ENCODE measurements at places on chromosomes 11 and 22.

- DNase-seq = no peak
Observed at GRCh38 chr22:25100948-25101347, 98.7 kb upstream of the CRYBB3 start.

- DNase-seq = no peak
Observed at GRCh38 chr11:106986261-106986660, 32.0 kb downstream of the GUCY1A2 start.

DNA sequence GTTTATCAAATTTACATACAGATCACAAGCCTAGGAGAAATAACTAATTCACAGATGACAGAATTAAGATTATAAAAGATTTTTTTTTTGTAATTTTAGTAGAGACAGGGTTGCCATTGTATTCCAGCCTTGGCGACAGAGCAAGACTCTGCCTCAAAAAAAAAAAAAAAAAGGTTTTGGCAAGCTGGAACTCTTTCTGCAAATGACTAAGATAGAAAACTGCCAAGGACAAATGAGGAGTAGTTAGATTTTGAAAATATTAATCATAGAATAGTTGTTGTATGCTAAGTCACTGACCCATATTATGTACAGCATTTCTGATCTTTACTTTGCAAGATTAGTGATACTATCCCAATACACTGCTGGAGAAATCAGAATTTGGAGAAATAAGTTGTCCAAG, 99.2 kb downstream of the C11orf65 start:
- no peak for DNase-seq

GRCh38 chr11:65833297-65834030, at the start of gene SNX32:
Gene SNX32 (plus strand): TSS chr11:65833963. CDS start chr11:65834066, 103 bp downstream.
- DNase-seq = peak; percentile 97

DNA sequence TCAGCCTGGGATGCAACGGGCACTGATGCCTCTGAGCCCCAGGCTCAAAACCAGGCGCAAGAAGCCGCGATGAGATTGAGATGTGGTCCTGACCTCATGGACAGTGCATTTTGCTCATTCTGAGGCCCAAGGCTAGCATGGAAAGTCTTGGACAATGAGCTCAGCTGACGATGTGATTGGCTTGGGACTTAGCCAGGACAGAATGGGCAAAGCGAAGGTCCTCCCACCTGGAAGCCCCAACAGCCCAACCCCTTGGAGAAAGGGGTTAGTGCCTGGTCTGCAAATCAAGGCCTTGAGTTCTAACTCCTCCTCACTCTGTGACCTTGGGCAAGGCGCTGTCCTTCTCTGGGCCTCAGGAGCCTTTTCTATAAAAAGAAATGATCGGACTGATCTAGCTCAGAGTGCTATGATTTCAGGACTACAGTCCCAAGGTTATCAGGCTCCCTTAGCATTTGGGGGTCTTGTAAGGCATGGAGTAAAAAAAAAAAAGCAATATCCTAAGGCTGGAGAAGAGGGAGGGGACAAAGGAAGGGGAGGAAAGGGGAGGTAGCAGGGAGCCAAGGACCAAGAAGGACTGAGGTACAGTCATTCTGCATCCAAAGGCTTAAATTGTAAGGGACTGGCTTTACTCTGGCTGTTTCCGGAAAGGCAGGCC, 2.7 kb downstream of the SLC43A3 start:
- no peak for DNase-seq

DNA sequence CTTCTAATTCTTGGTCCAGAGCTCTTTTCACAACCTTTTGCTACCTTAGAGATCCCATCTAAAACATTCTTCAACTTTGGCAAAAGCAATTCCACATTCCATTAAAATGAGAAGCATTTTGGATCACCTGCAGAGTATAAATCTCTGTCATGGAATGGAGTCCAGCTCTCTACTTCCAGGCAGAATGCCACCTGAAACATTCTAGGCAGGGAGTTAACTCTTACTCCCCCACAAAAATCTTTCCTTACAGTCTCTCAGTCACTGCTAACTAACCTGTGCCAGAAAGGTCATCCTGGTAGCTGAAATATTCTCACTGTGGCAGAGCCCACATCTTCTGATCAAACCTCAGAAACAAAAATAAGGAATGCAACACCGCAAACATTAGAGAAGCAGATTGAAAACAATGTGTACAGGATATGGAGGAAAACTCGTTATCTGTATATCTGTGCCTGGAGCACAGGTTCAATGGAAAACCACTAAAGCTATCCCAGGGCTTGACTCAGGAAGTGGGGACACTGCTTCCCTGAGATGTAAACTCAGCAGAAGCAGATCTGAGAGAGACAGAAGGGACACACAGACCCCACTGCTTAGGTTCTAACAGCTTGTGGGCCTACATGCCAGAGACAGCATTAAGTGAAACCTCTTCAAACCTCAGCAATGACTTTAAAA, 78.9 kb downstream of the KCNC1 start:
- DNase-seq = no peak

GRCh38 chr11:34601085-34601444, 19.8 kb upstream of the EHF start:
- DNase-seq = no peak

DNA sequence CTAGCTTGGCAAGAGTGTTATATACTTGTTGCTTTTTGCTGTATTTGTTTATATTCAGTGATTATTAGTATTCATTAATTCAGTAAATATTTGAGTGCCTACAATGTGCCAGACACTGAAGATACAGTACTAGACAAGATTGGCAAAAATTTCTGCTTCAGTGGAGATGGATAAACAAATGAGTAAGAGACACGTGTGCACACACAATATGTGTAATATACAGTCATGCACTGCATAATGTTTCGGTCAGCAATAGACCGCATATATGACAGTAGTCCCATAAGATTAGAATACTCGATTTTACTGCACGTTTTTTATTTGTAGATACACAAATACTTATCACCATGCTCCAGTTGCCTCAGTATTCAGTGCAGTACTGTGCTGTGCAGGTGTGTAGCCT, 104.9 kb upstream of the GAL start:
- DNase-seq = no peak

GRCh38 chr11:111352231-111352746, 26.8 kb downstream of the POU2AF1 start:
- no peak for DNase-seq

- DNase-seq = no peak
Observed at GRCh38 chr11:120702656-120703055, 191.1 kb downstream of the GRIK4 start.

GRCh38 chr11:16784097-16784496, 45.6 kb downstream of the C11orf58 start:
- no peak for DNase-seq

DNA sequence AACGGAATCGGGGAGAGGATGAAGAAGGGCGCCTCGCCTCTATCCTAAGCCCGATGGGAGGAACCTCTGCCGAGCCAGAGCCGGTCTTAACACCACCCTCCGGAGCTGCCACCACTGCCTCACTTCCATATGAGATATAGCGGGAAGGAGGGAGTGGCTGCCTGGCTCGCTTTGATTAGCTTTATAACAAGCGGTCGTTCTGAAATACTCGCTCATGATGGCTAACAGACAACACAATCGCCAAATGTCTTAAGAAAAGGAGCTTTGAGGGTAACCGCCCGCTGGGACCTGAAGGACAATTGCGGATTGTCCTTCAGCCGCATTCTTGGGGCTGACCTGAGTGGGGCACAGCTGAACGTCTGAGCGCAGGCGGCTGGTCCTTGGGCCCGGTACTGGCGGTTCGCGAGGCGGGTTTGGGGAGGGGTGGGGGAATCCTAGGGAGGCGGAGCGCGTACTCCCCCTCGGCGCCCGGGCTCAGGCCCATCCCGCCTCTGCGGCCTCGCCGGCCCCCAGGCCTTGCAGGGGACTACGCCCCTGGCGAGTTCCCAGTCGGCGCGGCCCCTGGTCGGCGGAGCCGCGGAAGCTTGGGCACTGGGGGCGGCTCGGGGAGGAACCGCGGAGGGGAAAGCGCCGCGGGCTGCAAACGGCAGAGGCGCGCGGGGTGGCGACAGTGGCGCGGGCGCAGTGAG, at the start of gene PLAAT5:
Gene PLAAT5 (minus strand): TSS at position 617 of the 689 bp plus-strand sequence. CDS start 133 bp downstream, at position 484.
- peak; percentile 56 for DNase-seq

DNA sequence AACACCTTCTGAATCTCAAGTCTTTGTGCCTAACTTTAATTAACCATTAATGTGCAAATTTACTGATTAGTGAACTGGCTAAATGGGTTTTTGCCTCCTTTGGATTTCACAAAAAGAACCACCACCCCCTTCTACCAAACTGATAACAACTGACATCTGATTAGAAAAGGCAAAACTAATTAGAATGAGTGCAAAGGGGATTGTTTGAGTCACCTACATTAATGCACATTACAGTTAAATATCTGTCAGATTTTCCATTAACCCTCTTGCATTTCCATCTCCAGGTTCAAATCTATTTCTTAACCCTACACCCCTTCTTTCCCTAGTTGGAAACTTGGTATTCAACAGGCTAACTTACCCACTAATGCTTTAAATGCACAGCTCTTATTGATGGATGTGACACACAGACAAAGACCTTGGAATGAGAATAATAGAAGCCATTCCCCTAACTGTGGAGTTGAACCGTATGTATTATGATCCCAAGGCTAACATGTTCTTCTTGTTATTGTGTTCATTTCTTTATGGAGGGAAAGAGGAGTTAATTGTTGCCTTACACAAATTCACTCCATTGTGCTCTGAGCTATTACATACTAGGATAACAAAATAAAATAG, 161.5 kb upstream of the MTMR2 start:
- DNase-seq = no peak

GRCh38 chr22:50527921-50528681, 1.7 kb downstream of the TYMP start:
- DNase-seq = no peak

DNA sequence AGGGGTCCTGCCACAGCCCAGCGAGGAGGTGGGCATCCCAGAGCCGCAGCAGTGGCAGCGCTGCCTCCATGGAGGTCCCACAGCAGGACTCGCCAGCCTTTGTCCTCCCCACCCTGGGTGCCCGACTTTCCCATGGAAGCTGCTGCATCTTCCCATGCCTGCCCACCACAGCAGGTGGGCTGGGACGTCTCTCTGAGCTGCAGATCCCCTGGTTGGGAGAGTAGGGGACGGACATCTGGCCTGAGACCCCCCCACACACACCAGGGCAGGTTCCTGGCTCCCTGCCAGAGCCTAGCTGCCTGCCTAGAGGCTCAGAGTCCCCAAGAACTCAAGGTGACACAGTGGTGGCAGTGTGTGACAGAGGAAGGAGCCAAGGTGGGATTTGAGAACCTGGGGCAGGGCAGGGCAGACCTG, 21.5 kb upstream of the PRR5 start:
- DNase-seq = no peak

DNA sequence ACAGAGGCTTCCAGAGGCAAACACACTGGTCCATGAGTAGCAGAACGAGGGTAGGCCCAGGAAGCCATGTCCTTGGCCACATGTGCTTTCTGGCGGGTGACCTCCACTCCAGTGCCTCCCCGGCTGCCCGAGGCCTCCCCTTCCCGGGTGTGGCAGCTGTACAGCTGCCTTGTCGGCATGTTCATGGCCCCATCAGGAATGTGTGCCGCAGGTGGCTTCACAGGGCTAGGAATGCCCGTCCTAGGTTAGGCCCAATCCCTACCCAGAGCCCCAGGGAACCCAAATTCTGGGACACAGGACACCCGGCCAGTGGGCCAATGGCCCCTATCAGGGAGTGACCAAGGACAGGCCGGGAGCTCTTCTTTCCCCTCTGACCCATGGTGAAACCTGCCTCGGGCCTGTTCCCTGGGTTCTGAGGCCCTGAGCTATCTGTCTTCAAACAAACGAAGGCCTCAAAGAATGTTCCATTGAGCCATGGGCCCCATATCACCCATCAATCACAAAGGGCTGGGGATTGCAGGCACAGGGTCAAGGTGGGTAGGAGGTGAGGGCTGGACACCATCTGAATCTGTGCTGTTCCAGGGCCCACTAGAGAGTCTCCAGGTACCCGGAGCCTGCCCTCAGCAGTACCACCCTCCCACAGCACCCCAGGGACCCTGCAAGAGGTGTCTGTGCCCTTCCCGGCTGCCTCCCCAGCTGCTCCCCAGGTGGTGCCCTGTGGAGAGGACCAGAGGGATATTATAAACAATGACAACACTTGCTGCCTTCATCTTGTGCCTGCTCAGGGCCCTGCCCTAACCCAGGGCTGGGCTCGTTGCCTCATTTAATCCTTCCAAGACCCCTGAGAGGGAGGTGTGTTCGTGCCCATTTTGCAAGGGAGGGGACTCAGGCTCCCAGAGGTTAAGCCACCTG, 4.0 kb upstream of the CDKN1C start:
- DNase-seq = no peak

DNA sequence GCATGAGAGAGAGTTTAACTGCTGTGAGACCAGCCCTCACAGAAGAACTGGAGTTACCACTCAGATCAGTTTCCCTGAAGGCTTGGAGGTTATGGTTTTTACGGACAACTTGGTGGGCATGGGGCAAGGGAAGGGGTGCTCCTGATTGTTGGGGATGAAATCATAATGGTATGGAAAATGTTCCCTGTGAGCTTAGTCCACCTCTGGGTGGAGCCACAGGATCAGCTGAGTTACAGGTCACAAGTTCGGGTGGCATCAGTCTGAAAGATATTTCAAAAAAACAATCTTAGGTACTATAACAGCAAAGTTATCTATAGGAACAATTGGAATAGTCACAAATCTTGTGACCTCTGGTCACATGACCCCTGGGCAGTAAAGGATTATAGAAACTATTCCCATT, 162.9 kb downstream of the DLG2 start:
- peak; percentile 37 for DNase-seq

DNA sequence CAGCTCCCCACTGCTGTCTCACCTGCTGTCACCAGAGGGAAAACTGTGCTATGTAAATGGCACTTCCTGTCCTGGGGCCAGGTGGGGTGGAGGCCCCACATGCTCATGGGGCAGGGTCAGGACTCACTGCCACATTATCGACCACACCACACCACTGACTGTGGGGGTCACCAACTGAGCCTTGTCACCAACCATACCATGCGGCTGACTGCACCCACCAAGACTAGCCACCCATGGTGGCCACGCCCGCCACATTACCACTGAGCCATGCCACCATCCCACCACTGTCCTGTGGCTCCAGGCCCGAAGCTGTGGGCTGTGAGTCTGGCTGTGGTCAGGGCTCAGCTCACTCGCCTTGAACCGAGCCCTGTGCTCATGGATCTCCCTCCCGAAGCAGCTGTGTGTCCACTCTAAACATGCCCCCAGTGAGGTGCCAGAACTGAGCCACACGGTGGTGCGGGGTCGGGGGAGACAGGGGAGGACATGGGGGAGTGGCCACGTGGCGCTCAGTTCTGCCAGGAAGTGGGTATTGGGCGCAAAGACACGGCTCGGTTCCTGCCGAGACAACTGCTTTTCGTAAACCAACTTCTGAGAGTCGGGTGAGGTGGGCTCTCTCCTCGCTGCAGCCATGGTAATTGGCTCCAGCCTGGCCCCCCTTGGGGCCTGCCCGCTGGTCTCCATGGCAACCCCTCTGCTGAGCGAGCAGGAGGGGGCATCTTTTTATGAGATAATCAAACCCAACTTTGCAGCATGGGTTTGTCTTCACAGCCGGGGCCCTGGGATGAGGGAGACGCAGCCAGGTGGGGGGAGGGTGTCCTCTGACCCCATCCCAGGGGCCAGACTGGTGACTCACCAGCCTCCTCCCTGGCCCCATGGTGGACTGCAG, 23.2 kb downstream of the RTN4R start:
- no peak for DNase-seq

DNA sequence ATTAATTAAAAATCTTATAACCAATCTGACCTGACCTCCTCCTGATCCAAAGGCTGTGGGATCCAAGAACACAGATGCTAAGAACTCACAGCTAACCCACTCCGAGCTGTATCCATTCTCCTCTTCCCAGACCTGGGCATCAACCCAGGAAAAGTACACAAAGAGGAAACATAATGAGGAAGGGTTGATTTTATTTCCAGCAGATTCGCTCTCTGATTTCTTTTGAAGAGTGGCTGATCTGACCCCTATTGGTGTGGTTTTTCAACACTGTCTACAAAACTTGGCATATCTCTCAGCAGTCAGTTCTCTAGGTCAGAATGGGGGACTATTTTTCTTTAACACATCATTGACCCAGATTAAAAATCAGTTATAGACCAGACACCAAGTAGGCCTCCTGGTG, 201.9 kb upstream of the UBASH3B start:
- DNase-seq = no peak
